Hematopoietic multipotent progenitor cell (in vitro differentiated cells): ENCODE measurements at places on chromosomes 3 and 15.

DNA sequence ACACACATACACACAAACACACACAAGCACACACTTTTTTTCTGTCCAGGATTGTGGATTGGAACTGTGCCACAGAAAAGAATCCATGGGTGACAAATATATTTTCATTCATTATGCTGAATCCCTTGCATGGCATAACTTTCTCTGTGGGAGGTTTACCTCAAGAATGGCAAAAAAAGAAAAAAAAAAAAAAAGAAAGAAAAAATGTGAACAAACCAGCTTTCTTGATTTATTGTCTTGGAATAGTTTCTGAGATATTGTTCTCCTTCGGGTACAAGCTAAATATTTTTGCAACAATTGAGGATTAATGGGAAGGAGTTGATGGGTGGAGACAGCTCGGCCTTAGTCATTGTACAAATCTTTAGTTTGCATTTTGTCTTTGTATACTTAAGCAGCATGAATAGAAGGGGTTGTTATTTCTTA, 153.1 kb downstream of the GMNC start:
- DNase-seq: no peak

DNA sequence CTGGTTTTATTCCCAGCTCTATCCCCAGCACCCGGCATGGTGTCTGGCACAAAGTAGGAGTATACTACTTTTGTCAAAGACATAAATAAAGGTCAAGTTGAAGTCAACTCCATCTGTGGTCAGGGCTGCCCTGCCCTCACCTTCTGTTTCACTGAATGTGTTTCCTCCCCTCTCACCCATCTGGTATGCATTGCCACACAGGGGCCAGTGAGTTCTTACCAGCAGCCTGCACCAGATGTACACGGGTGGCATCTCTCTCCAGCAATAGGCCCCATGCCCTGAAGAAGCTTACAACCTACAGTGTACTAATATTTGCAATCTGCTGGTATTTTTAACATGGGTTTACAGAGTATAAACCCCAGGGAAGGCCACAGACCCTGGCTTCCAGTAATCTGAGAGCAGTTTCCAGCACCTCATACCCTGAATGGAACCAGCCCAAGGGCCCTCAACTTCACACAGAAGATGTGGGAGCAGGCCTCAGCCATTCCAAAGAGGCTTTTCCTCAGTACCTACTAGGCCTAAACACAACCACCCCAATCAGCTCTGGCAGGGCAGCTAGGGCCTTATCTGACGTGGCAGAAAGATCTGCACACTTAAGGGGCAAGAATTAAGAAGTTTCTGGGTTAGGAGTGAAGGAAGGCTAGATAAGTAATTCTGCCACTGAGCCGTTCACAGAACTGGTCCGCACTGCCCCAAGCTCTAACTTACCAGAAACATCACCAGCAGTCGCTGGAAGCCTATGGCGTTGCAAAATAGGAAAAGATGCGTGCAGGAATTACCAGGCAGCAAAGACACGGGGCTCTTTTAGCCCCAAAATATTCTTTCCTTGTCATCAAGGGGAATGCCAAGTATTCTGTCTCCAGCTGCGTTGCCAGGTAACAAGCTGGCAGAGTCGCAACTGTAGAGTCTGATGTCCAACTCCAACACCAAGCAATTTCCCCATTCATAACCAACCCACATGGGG, 2.1 kb downstream of the IDH2 start:
- DNase-seq: peak; percentile 70

- DNase-seq: no peak
Measured at GRCh38 chr15:37096558-37097143, 3.7 kb downstream of the MEIS2 start.

DNA sequence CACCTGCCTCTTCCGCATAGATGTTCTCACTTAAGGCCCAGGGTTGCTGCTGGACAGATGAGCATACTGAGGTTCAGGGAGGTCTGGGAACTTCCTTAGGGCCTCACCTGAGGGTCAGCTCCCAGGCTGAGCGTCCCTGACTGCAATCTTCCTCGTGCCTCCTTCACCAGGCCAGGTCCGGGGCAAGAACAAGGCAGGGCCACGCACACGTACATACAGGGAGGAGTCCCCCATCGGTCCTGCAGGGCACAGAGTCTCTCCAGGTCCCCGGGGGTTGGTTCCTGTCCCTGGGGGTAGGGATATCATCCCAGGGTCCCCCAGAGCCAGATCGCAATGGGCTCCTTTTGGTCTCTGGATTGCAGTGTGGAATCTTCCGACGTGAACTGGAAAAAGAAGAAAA, 130.1 kb downstream of the LRRK1 start:
- no peak for DNase-seq

DNA sequence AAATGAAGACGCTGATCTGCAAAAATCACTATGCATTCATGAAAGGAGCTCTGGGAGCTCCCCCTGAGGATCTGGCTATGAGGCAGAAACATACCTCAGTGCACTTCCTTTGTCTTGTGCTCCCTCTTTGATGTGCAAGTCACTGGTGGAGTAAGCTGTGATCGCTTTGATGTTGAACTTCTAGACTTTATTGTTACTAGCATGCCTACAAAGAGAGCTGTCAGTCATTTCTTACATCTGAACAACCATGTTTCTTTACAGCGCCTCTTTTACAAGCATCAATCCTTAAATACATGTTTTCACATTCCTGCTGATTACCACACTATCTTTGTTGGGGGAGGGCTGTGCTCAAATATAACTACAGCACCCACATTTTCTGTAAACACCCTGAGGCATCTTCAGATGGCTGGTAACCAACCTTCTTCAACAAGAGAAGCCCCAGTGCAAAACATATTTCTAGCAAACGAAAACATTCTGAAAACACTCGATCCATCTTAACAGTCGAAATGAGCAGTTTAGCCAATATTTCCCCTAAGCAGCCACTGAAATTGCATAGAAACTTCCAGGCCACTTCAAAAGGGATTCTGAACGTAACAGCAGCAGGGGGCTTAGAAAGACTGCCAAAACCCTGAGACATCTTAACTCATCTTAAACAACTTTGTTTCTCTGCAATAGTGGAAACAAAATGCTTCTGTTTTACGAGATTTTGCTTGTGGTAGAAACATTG, 101.9 kb upstream of the ICE2 start:
- DNase-seq: no peak

- no peak for DNase-seq
Measured at GRCh38 chr15:61000276-61000675, 228.8 kb downstream of the RORA start.

GRCh38 chr3:106068795-106069194, 200.0 kb upstream of the CBLB start:
- no peak for DNase-seq

GRCh38 chr3:124814620-124815421, 72.3 kb downstream of the ITGB5 start:
- no peak for DNase-seq

- no peak for DNase-seq
Measured at GRCh38 chr3:109930582-109930981, 593.2 kb upstream of the DPPA4 start.

DNA sequence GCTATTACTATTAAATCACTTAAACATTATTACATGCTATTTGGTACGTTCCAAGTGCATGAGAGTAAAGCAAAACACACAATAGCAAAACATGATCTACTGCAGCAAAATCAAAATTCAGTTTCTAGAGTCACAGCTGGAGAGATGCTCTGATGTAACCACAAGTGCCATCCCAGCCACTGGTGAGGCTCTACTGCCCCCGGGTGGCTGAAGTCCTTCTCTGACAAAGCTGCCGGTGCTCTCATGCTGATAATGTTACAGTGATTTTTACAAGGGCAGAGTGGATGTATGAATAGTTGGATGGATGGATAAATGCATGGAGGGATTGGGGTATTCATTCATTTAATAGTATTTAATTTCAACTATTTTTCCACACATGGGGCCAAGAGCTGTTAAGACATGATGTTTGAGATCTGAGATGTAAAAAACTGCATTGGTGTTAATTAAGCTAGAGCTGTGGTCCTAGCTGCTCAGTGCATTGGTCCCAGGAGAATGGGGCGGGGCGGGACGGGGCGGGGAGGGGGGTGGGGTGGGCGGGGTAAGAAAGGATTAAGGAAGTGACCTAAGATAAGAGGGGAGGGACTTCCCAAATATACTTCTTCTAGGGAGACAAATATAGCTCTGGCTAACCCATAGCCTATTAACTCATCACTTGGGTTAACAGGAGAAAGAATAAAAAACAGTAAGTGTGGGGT, 5.3 kb upstream of the SPESP1 start:
- no peak for DNase-seq

DNA sequence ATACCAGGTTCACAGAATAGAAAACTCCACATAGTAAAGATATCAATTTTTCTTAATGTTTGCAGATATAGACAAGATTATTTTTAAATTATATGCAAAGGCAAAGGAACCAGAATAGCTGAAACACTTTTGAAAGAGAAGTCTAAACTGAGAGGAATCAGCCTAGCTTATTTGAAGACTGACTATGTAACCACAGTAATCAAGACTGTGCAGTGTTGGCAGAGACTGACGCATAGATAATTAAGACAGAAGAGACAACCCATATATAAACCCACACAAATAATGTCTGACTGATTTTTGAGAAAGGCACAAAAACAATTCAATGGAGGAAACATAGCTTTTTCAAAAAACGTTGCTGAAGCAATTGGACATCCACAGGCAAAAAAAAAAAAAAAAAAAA, 28.6 kb upstream of the ACKR4 start:
- DNase-seq: no peak

- DNase-seq: no peak
Measured at GRCh38 chr3:94362393-94362792, 299.5 kb downstream of the NSUN3 start.

GRCh38 chr3:129687586-129688125, 81.2 kb upstream of the PLXND1 start:
- DNase-seq: no peak

- DNase-seq: no peak
Measured at GRCh38 chr3:48285132-48285531, 44.2 kb downstream of the ZNF589 start.

DNA sequence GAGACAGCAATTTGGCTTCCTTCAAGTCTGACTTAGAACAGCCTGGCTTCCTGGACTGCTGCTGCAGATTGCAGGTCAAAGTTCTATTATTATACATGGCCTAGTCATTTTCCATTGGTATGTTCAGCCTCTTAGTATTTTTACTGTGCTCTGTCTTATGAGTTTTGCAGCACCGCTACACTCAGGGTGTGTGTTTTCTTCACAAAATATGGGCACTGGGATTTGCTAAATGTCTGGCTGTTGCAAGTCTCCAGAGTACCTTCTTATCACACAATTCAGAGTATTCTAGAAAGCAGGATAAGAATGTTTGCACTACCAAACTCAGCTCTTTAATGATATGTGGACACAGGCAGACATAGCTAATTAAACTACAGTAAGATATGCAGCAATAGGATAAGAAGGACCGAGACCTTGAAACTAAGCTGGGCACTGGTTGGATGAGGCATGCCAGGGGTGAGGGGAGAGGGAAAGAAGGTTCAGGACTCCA, 203.0 kb upstream of the PDZRN3 start:
- DNase-seq: no peak

DNA sequence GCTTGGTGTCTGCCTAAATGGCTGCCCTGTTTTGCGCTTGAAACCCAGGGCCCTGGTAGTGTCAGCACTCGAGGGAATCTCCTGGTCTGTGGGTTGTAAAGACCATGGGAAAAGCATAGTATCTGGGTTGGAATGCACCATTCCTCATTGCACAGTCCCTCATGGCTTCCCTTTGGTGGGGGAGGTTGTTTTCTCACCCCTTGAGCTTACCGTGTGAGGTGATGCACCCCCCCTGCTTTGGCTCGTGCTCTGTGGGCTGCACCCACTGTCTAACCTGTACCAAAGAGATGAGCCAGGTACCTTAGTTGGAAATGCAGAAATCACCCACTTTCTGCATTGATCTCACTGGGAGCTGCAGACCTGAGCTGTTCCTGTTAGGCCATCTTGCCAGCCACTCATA, 104.7 kb downstream of the MBNL1 start:
- DNase-seq: no peak

- DNase-seq: no peak
Measured at GRCh38 chr3:159210336-159210735, 408.5 kb downstream of the MFSD1 start.

- DNase-seq: peak; percentile 48
Measured at GRCh38 chr3:108127301-108127988, 36.6 kb upstream of the CD47 start.

- no peak for DNase-seq
Measured at GRCh38 chr3:34248352-34248751, 449.9 kb downstream of the PDCD6IP start.

DNA sequence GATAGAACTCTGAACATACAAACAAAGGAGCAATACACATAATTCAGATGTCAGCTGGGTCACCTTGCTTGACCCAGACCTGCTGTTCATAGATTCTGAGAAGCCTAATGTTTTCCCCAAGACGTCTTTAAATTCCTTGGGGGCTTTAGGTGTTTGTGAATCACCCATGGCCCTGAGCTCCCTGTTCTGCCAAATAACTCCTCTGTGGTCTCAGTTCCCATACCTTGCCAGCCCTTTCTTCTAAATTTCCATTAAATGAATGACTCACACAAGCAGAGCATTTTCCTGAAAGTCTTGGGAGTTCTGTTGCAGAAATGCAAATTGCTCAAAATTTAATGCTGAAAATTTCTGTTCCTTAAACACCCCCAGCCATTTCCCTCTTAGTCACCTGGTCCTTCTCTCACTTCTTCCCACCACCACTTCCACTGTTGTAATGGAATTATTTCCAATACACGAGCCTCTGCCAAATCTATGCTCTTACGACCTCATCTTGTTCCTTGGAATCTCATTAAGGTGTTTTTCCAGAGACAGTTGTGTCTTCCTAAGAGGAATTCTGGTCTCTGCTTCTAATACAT, 33.4 kb upstream of the PSMD6 start:
- no peak for DNase-seq

DNA sequence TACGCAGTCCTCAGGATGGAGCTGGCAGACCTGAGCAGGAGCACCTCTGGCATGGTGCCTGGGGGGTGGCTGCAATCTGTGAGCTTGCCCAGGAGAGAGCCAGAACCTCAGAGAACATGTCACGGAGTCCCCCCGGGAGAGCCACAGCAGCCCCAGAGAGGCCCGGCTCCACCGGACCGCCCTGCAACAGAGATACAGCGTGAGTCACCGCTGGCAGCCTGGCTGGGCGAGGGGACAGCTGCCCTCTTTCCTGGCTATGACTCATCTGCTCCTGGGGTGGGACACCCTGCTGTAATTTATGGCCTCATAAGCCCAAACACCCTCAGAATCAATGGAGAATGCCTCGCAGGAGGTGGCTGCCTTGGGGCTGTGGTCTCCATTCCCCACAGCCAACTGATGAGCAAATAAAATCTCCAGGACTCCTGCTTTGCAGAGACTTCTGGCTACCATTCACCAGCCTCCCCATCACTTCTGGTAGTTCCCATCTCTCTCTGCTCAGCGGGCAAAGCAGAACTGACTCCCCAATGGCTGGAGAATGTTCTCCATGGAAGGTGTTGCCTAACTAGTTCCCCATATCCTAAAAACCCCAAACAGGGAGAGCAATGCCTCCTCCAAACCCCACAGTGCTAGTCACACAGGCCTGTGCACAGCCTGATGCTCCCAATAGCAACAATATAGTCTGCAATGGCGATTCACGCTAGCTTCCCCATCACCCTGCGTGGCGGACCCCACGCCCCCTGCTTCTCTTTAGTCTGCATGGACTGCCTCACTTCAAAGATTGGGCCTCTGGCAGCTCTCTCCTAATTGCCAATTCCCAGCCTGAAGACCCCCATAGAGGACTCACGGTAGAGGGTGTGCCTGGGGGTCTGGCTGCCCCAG, 21.6 kb downstream of the ACSBG1 start:
- DNase-seq: peak; percentile 16

- peak; percentile 69 for DNase-seq
Measured at GRCh38 chr3:156816091-156816793, 9.9 kb upstream of the LEKR1 start.
